ENCODE measurements at places on chromosomes 4 and X.

DNA sequence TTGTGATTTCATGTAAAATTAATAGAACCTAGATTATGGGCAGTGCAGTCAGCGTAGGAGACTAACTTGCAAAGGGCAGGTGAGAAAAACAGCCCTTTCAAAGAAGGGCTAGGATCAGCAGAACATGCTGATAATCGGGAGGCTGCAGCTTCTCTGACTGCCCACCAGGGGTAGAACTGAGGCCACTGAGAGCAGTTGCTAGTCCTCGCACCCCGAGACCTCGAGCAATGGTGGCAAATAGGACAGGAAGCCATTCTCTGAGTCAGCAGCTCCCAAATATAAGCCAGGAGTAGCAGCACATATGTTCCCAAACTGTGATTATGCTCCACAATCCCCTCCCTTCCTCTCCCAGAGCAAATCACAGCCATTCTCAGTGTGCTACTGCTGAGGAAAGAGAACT lies 186.5 kb downstream of the MSL3 start:
- DNase-seq = peak; percentile 25

- DNase-seq = no peak
Observed at GRCh38 chr4:25563071-25563564, 92.5 kb upstream of the SLC34A2 start.

DNA sequence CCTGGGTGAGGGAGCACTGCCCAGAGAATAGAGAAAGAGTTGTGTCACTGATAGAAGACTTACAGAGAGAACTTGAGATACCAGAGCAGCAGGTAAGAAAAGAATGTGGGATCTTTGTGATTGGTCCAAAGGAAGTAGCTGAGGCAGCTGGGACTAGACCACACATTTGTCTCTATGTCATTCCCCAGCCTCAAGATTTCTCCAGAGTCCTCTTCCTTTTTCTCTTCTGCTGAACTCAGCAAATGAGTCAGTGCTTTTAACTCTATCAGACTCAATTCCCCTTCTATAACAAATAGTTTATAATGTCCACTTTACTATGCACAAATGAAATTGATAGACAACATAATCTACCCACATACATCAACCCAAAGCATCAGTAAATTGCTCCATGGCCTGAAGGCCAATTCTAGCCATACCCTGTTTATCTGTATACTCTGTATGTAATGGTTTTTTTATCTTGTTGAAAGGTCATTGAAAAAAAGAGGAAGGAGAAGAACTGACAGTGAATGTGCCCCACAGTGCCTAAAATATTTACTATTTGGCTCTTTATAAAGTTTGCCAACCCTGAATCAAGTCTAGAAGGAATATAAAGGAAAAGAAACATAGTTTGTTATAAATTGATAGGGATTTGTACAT lies 38.2 kb downstream of the ETDC start:
- no peak for DNase-seq

DNA sequence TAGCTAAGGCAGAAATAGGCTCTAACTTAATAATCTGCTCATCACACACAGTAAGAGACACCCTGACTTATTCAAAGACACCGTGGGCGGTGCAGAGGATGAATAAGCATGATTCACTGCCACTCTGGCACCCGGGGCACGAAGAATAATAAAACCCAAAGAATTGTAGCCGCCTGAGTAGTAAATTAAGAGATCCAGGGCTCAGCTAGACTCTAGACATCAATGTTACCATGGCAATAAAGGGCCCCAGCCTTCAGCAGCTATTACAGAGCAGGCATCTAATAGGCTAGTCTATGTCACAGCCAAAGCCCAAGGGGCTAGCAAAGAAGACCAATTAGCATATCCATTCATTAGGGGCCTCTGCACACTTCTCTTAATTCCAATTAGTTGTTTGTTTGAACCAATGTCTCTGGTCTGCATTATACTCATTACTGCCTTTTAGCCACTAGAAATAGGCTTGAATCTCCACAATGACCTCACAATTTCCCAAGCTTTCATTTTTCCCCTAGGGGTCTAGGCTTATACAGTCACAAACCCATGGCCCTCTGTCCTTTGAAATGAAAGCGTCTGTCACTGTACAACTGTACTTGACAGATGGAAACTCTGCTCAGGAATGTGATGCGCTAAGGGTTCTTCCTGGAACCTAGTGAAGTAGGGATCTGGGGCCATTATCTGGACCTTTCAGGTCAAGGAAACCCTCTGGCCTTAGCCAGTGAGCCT lies 3.0 kb upstream of the ATP1B4 start:
- DNase-seq = no peak

- DNase-seq = no peak
Observed at GRCh38 chrX:28303486-28303885, 283.8 kb upstream of the IL1RAPL1 start.

- no peak for DNase-seq
Observed at GRCh38 chrX:36266155-36266554, 346.6 kb downstream of the CFAP47 start.

DNA sequence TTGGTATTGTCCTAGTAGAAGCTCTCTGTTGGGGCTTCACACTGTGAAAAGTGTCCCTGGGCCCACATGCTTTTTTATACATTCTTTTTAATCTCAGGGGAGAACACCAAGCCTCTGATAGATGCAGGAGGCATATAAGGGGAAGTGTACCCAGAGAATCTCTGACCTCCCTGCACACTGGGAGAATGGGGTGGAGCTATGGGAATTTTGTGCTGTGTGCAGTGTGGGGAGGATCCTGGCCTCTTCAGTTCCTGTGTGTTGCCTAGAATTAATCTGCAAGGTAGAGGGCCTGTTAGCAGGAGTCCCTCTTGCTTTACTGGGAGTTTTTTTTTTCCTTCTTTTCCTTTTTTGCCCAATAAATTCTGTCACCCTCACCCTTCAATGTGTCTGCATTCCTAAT lies 49.2 kb upstream of the SPIN4 start:
- DNase-seq = no peak

- no peak for DNase-seq
Observed at GRCh38 chr4:168199260-168199957, 107.1 kb downstream of the ANXA10 start.

- no peak for DNase-seq
Observed at GRCh38 chr4:186201535-186202230, 10.3 kb downstream of the CYP4V2 start.

- DNase-seq = peak; percentile 21
Observed at GRCh38 chrX:19514791-19515614, at the start of gene MAP3K15. MAP3K15 (minus strand) TSS chrX:19515508; CDS start chrX:19515261, 247 bp downstream.

DNA sequence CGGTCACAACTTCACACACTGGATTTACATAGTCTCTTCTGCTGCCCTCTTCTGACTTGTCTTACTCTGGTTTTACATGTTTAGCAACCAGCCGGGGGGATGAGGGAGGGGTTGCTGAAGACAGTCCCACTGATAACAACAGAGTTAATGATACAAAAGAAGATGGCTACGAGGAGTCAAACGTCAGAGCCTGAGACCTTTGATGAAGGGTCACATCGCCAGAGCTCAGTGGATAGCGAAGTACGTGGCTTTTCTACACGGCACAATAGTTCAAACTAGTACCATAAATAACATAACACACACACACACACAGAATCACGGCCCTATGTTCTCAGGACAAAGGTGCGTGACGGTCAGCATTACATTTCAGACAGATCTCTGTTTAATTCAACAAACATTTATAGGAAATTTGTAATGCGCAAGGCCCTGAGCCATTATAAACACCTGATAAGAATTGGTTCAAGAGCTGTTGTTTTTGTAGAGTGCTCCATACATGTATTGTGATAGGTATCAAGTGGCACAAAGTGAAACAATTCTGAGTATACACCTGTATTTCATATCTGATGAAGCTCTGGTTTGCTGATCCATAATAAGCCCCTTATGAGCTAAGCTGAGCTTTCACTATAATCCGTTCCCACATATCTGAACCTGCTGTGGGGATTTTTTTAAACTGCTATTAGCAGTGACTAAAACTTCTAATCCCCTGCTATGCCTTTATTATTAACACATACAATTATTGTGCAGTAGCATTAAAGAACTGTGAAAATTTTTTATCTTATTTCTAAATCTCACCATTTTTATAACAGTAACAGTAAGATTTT lies 100.0 kb downstream of the NR3C2 start:
- DNase-seq = no peak

DNA sequence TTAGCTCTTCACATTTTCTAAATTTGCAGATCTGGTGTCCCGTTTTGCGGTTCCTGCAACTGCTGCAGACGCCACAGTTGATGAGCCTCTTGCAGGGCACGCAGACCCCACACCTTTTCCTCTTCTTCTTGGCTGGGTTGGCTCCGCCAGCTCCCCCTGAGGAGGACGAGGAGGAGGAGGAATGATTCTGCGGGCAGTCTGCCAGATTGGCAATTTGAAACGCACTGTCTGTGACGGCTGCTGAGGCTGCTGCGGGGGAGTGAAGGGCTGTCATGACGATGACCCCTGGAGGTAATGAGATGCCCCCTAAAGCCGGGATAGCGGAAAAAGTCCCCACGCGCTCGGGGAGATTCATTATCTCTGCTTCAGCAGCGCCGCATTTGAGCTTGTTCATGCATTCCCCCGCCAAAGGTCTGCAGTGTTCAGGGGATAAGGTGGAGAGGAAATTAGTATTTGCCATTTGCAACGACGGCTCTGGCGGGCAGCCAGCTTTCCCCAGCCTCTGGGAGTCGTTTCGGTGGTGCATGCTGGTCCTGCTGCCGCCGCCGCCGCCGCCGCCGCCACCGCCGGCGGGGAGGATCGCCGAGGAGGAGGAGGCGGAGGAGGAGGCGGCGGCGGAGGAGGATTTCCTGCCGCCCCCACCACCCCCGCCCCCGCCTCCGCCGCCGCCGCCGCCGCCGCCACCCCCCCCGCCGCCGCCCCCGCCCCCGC lies 3.8 kb downstream of the CXXC4 start:
- peak; percentile 82 for DNase-seq

DNA sequence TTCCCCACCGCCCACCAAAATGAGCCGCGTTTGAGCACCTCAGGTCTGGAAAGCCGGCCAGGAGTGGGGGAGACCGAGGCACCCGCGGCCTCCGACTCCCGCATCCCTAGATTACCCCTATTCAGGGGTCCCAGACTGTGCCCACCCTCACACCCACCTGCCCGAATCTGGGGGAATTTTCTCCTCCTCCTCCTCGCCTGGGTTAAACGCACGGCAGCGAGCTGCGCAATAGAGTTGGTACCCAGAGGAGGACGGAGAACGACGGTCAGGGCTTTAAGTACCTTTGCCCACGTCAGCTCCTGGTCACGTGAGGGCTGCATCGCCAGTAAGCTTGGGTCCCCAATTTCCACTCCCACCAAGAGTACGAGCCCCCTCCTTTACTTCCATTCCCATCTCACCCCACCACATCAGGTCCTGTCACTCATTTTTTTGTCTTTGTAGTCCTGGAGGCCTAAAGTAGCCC lies at the start of gene ARMCX2:
Gene ARMCX2 (minus strand): TSS at position 250 of the 463 bp plus-strand sequence. CDS start 2,262 bp downstream, outside the sequence.
- peak; percentile 80 for DNase-seq

GRCh38 chr4:116796022-116796421 lies 289.4 kb downstream of the TRAM1L1 start:
- no peak for DNase-seq

GRCh38 chrX:123745511-123745910 lies 12.7 kb upstream of the THOC2 start:
- no peak for DNase-seq

DNA sequence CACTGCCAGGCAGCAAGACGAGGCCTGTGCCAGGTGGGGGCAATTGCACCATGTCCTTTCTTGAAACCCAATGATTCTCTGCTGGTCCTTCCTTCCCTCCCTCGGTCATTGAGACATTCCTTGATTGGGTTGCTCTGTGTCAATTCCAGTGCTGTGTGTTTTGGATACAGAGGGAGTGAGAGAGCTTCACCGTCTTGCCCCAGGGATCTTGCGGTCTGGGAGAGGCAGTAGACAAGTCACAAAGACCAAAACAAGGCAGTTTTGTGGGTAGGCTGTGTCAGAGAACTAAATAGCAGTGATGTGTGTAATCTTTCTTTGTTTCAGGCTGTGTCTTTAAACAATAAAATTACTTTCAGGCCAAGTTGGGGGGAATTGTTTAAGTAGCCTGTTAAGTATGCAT lies 38.8 kb upstream of the TADA2B start:
- DNase-seq = no peak

GRCh38 chrX:110180928-110181310 lies 137.0 kb downstream of the AMMECR1 start:
- no peak for DNase-seq

DNA sequence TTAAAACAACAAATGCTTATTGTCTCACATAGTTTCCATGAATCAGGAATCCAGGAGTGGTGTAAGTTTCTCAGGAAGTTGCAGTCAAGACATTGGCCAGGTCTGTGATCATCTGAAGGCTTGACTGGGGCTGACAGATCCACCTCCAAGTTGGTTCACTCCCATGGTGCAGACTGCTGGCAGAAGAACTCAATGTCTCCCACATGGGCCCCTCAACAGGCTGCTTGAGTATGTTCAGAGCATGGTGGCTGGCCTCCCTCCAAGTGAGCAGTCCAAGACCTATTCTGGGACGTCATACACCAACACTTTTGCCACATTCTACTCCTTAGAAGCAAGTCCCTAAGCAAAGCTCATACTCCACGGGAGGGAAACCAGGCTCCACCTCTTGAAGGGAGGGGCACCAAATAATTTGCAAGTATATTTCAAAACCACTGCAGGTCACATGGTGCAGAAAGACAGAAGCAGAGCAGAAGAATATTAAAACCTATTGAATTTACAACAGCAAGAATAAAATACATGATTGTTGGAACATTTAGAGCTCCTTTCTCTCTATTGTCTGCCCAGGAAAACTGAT lies 35.3 kb downstream of the LGI2 start:
- DNase-seq = no peak

- DNase-seq = no peak
Observed at GRCh38 chrX:29687687-29688086, 527.7 kb upstream of the MAGEB2 start.

DNA sequence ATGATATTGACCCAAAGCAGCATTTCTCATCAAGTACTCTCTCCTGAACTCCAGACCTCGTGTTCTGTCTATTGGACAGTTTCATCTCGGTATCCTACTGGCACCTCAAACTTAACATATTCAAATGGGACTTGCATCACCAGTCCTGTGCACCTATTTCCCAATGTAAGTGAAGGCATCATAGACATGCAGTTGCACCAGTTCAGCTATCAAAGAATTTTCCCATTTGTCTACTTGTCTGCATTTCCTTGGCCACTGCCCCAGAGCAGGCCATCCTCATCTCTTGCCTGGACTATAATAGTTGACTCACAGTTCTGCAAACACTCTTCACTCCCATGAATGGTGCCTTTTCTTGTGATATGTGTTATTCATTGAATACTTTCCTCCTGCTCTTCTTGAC lies 11.3 kb upstream of the LIMCH1 start:
- DNase-seq = no peak

- DNase-seq = no peak
Observed at GRCh38 chr4:102302762-102303161, 42.5 kb downstream of the SLC39A8 start.

All from right hindlimb (tissue), 1 donor.